Naive thymus-derived CD8-positive, alpha-beta T cell (primary cell): ENCODE measurements at places on chromosomes 11 and 22. TPM values are rescaled to one million over a fixed set of nuclear protein-coding genes. Genes with fewer than 3 reads are reported as not detected.

The APOL4 gene
- not detected for total RNA-seq

The APOBEC3B gene
- not detected for total RNA-seq

The ANO5 gene
- total RNA-seq, result 0.05 TPM

The DERL3 gene
- total RNA-seq, result 1.7 TPM

The TMEM151A gene
- total RNA-seq, result not detected

The SLC29A2 gene
- 13.9 TPM for total RNA-seq

The OR2D2 gene
- not detected for total RNA-seq

The NXF1 gene
- total RNA-seq, result 185 TPM

The OAF gene
- 8.0 TPM for total RNA-seq

The CLDN5 gene
- total RNA-seq, result not detected

The PIH1D2 gene
- not detected for total RNA-seq

The TREH gene
- not detected for total RNA-seq

The TRIM51 gene
- not detected for total RNA-seq

The CHST1 gene
- not detected for total RNA-seq

The TMEM223 gene
- total RNA-seq, result 15.0 TPM

The TRPC6 gene
- total RNA-seq, result not detected

The BIK gene
- total RNA-seq, result 2.6 TPM

The DEPDC5 gene
- total RNA-seq, result 41.4 TPM
